ENCODE measurements at places on chromosomes 16 and 17.

GRCh38 chr16:68233085-68233834, 2.7 kb downstream of the ESRP2 start:
- no peak for DNase-seq

DNA sequence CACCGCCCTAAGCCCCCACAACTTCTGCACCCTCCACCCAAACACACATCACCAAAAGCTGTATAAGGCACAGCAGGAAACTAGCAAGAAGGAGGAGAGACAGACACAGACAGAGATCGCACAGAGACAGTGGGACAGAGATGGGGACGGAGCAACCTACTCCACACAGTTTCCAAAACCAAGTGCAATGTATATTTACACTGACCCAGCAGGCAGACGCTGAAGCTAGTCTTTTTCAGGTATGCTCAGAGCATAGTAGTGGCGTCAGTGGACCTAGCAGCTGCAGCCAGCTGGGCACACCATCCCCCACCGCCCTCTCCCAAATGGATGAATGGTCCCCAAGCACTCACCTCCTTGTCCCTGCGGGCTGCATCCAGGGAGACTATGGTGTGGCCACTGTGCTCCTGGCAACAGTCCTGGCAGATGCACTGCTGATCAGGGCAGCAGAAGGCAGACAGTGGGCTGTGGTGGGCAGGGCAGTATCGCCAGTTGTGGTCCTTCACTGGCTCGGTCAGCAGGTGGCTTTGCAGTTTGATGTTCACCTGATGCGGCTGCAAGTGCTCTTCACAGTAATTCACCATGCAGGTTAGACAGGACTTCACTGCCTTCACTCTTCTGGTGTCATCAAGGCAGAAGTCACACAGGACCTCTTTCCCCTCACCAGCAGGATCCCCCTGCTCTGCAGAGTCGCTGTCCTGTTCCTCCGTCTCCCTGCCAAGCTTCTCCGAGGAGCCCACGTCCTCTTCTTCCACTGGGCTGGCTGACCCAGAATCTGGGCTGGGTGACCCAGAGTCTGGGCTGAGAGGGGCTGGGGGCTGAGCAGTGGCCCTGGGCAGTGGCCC, 31.5 kb upstream of the FBXW10B start:
- DNase-seq: no peak

DNA sequence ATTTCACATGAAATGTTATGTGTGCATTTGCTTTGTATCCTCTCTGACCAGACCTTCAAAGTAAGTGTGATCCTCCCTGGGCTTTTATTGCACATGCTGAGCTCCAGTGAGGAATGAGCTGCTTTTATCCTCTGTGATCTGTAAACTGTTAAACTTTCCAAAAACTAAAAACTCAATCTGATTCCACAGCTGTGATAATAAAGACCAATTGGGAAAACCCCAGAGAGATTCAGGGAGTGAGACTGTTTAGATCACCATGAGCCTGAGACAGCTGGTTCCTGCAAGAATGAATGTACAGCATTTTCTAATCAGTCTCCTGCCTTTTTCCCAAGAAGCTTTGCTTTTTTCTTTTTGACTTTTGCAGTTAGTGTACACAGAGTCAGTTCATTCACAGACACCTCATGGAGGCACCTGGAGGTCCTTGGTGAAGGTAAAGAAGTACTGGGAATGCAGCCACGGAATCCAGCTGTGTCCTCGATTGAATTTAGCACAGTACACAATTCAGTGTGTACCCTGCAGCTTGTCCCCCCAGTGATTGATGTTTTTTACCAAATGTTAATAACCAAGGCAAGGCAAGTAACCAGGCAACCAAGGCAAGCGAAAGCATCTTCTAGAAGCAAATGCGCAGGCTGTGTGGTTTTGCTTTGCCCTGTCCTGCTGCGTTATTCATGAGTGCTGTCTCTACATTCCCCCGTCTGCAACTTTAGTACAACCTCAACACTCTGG, 182.6 kb downstream of the LGALS9B start:
- no peak for DNase-seq

DNA sequence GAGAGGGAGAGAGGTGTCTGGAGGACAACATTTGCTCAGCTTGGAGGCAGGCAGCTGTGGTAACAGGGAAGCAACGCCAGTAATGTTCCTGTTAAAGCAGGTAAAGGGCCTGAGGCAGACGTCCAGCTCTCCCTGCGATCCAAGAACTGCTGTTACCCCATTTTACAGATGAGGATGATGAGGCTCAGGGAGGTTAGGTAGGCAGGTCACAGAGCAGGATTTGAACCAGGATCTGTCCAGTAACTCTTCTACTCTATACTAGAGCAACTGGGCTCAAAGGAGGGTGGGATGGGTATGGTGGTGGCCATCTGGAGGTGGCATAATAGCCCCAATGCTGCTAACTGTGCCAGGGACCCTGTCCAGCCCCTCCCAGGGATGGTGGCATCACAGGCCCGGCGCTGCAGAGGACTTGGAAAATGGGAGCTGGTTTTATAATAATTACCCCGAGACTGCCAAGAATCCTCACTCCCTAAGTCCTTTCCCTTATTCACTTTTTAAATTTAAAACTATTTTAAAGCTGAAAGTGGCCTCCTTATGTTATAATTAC, 12.0 kb downstream of the CA7 start:
- DNase-seq: peak; percentile 29

DNA sequence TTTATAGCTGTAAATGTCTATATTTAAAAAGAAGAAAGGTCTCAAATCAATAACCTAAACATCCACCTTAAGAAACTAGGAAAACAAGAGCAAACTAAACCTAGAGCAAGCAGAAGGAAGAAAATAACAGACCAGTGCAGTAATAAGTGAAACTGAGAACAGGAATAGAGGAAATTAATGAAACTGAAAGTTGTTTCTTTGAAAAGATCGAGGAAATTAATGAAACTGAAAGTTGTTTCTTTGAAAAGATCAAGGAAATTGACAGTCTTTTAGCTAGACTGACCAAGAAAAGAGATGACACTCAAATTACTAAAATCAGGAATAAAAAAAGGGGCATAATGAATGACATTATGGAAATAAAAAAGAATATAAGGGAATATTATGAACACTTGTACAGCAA, 46.4 kb downstream of the SLFN5 start:
- no peak for DNase-seq

GRCh38 chr16:55930036-55930435, 54.9 kb upstream of the CES5A start:
- no peak for DNase-seq

DNA sequence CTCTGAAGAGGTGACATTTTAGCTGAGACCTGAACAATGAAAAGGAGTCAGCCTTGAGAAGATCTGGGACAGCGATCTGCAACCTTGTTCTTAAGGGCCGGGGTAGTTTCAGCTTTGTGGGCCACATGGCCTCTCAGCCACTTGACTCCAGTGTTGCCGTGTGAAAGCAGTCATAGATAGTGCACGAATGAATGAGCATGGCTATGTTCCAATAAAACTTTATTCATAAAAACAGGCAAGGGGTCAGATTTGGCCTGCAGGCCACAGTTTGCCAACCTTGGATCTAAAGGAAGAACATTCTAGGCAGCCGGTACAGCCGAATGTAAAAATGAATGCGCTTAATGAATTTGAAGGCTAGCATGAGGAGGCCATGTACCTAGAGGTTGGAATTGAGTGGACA, 83.5 kb downstream of the ABCC6 start:
- DNase-seq: no peak

- no peak for DNase-seq
Measured at GRCh38 chr16:88338111-88338510, 44.6 kb upstream of the ZNF469 start.

- no peak for DNase-seq
Measured at GRCh38 chr17:76735586-76736348, 1.4 kb downstream of the SRSF2 start.

DNA sequence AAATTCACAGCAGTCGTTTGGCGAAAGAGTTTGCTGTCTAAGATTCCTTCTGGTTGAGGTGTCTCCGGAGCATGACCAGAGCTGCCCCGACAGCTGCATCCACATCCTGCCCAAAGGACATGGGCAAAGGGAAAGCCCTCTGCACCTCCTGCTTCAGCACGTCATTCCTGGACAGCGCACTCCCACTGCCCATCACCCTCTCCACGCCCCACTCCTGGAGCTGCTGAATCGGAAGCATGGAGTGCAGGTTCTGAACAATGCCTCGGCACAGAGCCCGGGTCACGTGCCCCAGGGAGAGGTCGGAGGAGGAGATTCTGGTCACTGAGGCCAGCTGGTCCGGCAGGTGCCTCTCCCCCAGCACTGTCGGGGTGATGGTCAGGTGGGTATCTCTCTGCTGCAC, 1.3 kb upstream of the TRPV1 start:
- no peak for DNase-seq

- no peak for DNase-seq
Measured at GRCh38 chr16:21656795-21657768, 4.7 kb upstream of the IGSF6 start.

DNA sequence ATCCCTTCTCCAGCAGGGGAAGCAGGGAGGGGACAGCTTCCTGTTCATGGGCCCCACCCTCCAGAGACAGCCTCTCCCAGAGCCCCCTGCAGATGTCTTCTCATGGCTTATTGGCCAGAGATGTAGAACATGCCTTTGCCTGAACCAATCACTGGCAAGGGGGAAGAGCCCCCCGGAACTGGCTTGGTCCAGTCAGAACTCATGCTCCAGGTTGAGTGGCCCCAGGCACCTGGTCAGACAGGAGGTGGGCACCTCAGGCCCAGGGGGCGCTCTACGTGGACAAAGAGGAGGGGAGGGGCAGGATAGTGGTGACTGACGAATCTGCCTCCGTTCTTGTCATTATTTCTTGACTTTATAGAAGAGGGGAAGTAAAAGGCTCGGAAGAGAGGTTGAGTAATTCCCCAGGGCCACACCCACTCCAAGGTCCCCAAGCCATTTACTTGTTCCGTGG, 23.6 kb downstream of the RAB11FIP4 start:
- DNase-seq: no peak

GRCh38 chr16:67087803-67088202, 21.9 kb upstream of the PHAF1 start:
- DNase-seq: no peak

DNA sequence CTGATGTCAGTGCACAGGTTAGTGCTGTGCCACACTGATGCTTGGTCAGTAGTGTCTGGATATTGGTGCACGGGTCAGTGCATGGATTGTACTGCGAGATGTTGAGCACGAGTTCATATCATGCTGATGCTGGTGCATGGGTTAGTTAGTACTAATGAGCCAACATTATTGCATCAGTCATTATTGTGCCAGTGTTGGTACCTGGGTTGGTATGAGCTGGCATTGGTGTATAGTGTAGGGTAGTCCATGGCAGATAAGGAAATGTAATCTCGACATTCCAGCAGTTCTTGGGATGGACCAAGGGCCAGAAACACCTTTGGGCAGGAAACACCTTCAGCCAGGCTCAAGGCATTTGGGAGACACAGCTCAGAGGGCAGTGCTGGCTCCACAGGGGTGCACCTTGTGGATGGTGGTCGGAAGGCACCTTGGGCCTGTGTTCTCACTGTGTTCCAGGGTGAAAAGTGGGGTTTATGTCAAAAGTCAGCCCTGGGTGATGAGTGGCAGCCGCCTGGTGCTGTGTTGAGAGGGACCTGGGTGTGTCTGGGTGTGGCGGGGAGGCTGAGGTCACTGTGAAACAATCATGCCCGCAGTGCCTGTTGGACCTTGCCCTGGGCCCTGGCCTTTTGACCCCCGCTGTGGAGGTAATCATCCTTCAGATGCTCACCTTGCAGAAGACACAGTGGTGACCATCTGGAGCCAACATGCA, 100.7 kb upstream of the ZNF469 start:
- no peak for DNase-seq

- no peak for DNase-seq
Measured at GRCh38 chr16:67030221-67030962, 1.4 kb downstream of the CBFB start.

GRCh38 chr16:19113577-19114358, at the start of gene ITPRIPL2:
ITPRIPL2 (plus strand) TSS chr16:19113964; CDS start chr16:19114462, 498 bp downstream.
- DNase-seq: no peak

DNA sequence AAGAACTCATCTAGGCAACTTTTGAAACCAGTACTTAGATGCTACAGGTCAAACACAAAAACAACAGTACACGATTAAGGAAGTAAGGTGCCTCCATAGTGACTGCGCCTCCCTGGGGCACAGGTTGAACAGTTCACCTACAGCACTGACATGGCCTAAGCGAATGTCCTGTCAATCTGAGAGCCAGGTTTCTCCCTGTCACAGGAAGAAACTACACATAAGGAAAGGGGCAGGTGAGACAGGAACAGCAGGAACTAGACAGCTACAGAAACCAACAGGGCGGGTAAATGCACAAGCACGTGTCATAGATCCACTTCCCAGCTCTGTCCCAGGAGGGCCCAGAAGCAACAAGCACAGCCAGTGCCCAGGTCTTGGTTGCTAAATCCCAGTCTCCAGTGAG, 8.0 kb upstream of the ARHGDIA start:
- no peak for DNase-seq

DNA sequence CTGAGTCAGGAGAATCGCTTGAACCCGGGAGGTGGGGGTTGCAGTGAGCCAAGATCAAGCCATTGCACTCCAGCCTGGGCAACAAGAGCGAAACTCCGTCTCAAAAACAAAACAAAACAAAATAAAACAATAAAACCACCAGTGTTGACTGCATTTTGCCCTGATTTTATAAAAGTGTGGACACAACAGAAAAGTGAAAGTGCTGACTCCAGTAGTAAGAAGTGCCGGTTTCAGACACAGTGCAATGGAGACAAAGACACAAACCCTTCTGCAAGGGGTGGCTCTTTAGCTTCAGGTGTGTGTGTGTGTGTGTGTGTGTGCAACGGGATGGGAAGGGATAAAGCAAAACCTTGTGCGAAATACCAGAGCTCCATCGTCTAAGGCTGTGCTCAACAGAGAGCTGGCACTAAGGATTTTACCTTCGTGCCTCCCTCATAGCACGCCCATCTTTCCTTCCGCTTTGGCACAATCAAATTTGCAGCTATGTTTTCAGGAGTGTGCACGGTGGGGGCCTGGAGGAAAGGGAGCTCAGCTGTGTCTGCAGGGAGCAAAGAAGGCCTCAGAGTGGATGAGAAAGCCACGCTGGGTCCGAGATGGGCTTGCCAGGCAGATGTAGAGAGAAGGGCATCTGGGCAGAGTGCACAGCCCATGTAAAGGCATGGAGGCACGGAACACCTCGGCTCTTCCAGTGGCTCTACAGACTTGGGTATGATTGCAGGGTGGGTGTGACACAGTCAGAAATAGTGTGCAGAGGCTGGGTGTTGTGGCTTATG, 15.5 kb downstream of the MXRA7 start:
- no peak for DNase-seq

GRCh38 chr17:31385428-31386285, 5.8 kb upstream of the RAB11FIP4 start:
- DNase-seq: no peak

DNA sequence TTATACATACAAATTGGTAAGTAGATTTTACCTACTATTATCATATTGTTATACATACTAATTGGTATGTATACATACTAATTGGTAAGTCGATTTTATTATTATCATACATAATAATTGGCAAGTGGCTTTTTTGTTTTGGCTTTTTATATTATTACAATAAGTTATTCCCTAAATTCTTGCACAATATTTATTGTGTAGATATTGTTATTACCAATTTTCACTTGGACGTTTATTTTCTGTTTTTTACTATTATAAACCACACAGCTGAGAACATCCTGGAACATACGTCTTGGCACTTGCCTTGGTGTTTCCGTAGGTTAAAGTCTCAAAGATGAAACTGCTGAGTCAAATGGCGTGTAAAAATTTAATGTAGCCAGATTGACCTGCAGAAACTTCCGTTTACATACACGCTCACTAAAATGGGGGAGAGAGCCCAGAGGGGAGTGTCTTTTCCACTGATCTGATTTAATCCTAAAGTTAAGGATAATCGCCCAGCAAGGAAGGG, 18.9 kb downstream of the GNGT2 start:
- no peak for DNase-seq

Measured in RWPE2 (cell line).